ENCODE measurements at places on chromosomes 2 and 18. TPM values are rescaled to one million over a fixed set of nuclear protein-coding genes. Genes with fewer than 3 reads are reported as not detected.
A peak's percentile ranks its signal among the peaks of the same experiment; 100 is the strongest.

The EVA1A gene
- total RNA-seq = 0.41 TPM

The UGT1A8 gene
- total RNA-seq = not detected

The FAM161A gene
- total RNA-seq = 1.2 TPM

The C2orf66 gene
- not detected for total RNA-seq

The FAM210A gene
- 52.9 TPM for total RNA-seq

GRCh38 chr2:172442072-172442895 is 14.9 kb downstream of the ITGA6 start:
- peak overlapping the region; percentile 20 for H3K27ac ChIP-seq
- DNase-seq = no peak
- H3K36me3 ChIP-seq = no peaks in the 10 kb centered on the region
- H3K4me1 ChIP-seq = peaks cover 88% of the 10 kb centered on the region
- no peaks in the 10 kb centered on the region for H3K27me3 ChIP-seq

DNA sequence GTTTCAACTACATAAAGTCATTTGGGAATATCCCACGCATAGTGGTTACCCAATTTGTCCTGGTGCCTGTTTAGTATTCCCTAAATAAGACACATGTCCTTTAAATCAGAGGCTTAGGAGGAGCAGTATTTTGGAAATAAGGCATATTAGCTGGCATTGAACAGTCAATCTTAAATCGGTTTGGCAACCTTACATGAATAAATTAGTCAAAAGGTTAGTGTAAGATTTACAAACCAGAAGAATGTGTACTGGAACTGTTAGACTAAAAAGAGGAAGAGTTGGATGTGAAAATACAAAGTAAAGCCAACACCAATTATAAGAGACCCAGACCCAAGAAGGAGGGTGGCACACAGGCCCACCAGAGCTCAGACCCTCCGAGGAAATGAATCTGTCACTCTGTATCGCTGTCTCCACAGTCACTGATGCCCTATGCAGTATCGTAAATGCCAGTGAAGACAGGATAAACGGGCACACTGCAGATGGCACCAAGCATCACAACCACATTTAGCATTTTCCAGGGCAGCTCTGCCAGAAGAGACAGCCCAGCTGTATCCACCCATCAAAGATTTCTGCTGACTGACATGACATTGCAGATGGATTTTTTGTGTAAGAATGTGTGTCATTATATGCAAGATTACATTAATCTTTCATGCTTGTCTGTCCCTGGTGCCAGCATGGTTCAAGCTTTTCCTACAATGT is 90.4 kb downstream of the CERKL start:
- H3K27me3 ChIP-seq = no peaks in the 10 kb centered on the region
- no peak for DNase-seq
- no peaks in the 10 kb centered on the region for H3K36me3 ChIP-seq
- no peaks in the 10 kb centered on the region for H3K4me1 ChIP-seq
- H3K4me3 ChIP-seq = no peak overlapping the region

DNA sequence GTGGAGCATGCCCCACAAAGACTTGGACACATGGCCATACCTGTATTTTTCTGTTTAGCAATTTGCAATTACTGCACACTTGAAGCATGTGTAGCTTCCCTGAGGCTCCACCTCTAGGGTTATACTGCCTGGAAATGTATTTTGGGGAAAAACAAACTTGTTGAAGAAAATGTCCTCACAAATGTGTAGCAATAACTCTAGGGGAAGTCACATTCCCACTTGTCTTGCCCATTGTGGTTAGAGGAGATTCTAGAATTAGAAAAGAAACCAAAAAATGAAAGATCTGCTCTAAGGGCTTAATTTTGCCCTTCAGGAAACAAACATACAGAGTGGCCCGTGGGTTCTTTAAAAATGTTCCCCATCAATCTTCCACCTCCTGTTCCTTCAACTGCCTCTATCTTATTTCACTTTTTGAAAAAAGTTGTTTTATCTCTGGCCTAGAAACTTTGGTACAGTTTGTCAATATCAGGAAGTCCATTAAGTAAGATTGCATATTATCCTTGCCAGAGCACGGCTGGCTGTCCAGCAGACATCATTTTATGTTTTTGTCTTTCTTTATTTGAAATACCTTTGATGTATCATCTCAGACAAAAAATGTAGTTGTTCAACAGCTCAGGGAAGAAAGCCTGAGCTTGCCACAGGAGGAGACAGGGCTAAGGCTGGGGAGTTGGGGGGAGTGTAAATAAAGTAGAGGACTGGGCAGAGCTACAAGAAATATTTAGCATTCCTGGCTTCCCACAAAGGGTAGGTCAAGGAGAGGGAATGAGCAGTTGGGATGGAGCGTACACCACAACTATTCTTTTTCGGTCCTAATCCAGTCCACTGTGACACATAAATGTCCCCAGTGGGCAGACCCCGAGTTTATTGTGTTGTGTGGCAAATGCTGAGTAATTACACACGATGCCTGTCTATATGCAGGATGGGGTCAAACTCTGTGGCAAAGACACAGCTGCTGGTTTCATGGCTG is 96.8 kb upstream of the CDC42EP3 start:
- H3K4me3 ChIP-seq = no peak overlapping the region
- H3K27me3 ChIP-seq = no peaks in the 10 kb centered on the region
- H3K27ac ChIP-seq = peak overlapping the region; percentile 42
- no peaks in the 10 kb centered on the region for H3K36me3 ChIP-seq

DNA sequence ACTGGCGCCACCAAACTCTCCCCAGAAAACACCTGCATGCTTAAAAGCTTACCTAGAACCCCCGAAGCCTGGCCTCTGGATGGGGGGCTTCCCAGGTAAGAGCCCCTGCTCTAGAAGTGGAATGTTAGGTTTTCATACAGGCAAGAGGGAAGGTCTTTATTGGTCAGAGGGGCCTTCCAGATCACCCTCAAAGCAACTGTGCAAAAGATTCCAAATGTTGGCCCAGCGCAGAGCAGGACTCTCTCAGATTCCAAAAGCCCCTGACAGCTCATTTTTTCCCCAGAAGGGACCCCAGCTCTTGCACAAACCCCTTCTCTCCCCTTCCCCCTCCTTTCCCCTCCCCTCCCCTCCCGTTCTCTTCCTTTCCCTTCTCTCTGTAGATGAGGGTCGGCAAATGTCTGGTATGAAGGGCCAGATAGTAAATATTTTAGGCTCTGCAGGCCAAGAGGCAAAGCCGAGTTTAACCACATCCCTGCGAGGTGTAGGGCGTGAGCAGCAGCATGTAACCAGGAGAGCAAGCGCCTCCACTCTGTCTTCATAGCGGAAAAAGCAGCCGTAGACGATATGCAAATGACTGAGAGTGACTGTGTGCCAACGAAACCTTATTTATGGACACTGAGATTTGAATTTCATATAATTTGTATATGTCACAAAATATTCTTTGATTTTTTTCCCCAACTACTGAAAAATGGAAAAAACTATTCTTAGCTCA is 116.9 kb downstream of the SMAD7 start:
- H3K4me1 ChIP-seq = peaks cover 57% of the 10 kb centered on the region
- H3K27me3 ChIP-seq = no peaks in the 10 kb centered on the region
- no peaks in the 10 kb centered on the region for H3K36me3 ChIP-seq
- peak overlapping the region; percentile 41 for H3K27ac ChIP-seq
- no peak for DNase-seq

DNA sequence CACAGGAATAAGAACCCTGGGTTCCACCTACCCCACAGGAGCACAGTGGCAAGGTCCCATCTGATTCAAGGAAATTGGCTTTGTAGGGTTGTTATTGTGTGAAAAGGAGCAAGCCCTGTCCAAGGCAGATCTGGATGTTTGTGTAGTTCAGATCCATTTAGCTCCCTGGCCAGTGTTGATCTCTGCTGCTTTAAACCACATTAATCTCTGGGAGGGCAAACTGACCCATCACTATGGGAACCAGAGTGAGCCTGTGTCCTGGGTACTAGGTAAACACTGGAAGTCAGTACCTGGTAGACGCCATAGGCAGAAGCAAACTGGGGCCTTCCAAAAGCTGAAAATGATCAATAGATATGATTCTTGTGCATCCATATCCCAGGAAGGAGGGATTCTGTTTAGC is 271.5 kb upstream of the EPAS1 start:
- peaks cover 1% of the 10 kb centered on the region for H3K36me3 ChIP-seq
- peaks cover 33% of the 10 kb centered on the region for H3K4me1 ChIP-seq
- DNase-seq = no peak
- H3K4me3 ChIP-seq = no peak overlapping the region
- H3K27ac ChIP-seq = no peak overlapping the region
- H3K27me3 ChIP-seq = no peaks in the 10 kb centered on the region

DNA sequence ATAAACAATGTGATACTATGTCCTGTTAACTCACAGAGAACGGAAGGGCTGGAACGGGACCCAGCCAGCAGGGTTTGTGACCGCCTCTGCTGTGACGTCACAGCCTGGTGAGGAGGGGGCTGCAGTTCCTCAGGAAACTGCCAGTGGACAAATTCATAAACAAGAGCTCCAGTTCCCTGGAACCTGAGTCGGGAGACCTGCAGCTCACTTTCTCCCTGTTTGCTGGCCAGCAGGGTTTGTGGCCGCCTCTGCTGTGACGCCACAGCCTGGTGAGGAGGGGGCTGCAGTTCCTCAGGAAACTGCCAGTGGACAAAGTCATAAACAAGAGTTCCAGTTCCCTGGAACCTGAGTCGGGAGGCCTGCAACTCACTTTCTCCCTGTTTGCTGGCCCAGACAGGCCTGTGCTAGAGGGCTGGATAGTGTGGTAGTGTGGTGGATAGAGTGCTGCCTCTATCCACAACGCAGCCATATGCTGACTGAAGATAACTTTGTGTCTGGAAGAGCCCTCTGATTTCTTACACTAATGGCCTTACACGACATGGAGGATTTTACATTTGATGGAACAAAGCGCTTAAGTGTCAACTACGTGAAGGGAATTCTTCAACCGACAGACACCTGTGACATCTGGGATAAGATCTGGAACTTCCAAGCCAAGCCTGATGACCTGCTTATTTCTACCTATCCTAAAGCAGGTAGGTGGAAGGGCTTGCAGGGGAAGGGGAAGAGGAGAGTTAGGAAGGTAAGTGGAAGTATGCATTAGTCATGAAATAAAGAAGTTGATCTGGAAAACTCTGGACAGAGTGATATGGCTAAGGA is at the start of gene SULT1C4:
SULT1C4 (plus strand) TSS at position 140 of the 816 bp plus-strand sequence; CDS start at position 524, 384 bp downstream.
- DNase-seq = peak; percentile 58
- H3K4me1 ChIP-seq = peaks cover 32% of the 10 kb centered on the region
- no peaks in the 10 kb centered on the region for H3K27me3 ChIP-seq
- H3K4me3 ChIP-seq = peak within 1 kb of the TSS; percentile 68
- peaks cover 10% of the 10 kb centered on the region for H3K36me3 ChIP-seq

- peaks cover 54% of the 10 kb centered on the region for H3K4me1 ChIP-seq
- DNase-seq = no peak
- peak overlapping the region; percentile 43 for H3K27ac ChIP-seq
- H3K4me3 ChIP-seq = no peak overlapping the region
Measured at GRCh38 chr2:98556344-98557033, 51.8 kb downstream of the COA5 start.

- peaks cover 43% of the 10 kb centered on the region for H3K4me1 ChIP-seq
- no peaks in the 10 kb centered on the region for H3K27me3 ChIP-seq
- H3K4me3 ChIP-seq = no peak overlapping the region
- H3K36me3 ChIP-seq = no peaks in the 10 kb centered on the region
- no peak for DNase-seq
Measured at GRCh38 chr2:11502740-11503292, 31.0 kb upstream of the GREB1 start.

- H3K4me3 ChIP-seq = no peak overlapping the region
- peaks cover 16% of the 10 kb centered on the region for H3K4me1 ChIP-seq
- H3K36me3 ChIP-seq = no peaks in the 10 kb centered on the region
- peaks cover 39% of the 10 kb centered on the region for H3K27me3 ChIP-seq
Measured at GRCh38 chr2:231932711-231932970, 6.4 kb upstream of the NPPC start.

DNA sequence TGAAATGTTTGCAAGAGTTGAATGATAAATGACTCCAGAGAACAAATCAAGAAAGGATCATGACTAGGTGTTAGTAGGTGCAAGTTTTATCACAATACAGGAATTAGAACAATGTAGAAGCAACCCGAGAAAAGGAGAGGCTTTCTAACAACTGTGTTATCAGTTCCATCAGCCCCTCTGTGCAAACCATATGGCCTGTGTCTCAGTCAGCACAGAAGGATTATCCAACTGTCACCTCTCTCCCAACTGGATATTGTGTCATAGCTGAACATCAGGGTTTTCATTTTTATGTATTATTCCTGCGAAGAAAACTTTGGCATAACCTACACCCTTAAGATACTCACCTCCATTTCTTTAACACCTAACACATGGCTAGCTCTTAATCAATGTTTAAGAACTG is 321.6 kb upstream of the RND3 start:
- H3K27ac ChIP-seq = no peak overlapping the region
- no peaks in the 10 kb centered on the region for H3K36me3 ChIP-seq
- no peak overlapping the region for H3K4me3 ChIP-seq
- no peak for DNase-seq

DNA sequence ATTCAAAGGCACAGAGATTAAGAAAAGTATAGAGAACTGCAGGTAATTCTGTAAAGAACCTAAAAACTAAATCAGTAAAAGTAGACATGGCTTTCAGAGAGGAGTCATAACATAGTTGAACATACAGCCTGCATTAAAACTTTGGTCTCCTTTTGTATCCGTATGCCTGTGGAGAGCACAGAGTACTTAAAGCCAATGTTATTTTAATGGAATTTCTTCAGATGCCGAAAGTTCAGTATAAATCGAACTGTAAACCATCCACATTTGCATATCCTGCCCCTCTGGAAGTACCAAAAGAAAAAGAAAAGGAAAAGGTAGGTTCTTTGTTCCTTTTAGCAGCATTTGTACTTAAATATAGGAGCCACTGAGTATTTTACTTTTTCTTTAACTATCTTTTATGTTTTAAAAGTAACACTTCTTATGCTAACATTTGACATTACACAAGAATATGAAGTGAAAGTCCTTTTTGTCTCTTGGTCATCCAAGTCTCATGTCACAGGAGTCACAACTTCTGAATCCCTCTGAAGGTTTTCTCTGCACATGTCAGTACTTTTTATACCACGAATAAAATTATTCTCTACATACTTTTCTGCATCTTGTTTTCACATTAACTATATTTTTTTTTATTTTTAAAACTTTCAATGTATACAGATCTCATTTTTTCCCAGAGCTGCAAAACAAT is 34.9 kb upstream of the ARMC9 start:
- H3K36me3 ChIP-seq = peaks cover 65% of the 10 kb centered on the region
- peaks cover 6% of the 10 kb centered on the region for H3K4me1 ChIP-seq
- no peak overlapping the region for H3K27ac ChIP-seq
- no peak overlapping the region for H3K4me3 ChIP-seq

- no peak overlapping the region for H3K4me3 ChIP-seq
- H3K27me3 ChIP-seq = peaks cover 27% of the 10 kb centered on the region
- no peak overlapping the region for H3K27ac ChIP-seq
- DNase-seq = no peak
- H3K4me1 ChIP-seq = peaks cover 9% of the 10 kb centered on the region
- no peaks in the 10 kb centered on the region for H3K36me3 ChIP-seq
Measured at GRCh38 chr2:23454501-23455120, 69.6 kb downstream of the KLHL29 start.

Data from left ventricle myocardium inferior (tissue), 1 donor.